Astrocyte of the hippocampus (primary cell): ENCODE measurements at places on chromosomes 12 and 14.

DNA sequence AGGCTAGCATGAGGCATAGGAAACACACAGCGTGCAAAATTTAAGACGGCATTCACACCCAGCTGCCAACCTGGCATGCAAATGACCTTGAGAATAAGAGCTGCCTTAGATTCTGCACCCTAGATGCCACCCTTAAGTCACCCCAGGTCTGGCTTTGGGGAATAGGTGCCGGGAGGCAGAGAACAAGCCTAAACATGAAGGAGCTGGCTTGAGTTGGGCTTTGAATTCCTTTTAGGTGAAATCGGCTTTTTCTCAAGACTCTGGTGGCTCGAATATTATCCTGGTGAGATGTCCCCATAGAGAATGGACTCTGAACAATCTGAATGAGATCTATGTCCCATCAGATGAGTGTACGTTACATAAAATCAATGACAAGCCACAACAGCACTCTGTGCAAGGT is 1090.5 kb downstream of the VRK1 start:
- DNase-seq, result no peak

DNA sequence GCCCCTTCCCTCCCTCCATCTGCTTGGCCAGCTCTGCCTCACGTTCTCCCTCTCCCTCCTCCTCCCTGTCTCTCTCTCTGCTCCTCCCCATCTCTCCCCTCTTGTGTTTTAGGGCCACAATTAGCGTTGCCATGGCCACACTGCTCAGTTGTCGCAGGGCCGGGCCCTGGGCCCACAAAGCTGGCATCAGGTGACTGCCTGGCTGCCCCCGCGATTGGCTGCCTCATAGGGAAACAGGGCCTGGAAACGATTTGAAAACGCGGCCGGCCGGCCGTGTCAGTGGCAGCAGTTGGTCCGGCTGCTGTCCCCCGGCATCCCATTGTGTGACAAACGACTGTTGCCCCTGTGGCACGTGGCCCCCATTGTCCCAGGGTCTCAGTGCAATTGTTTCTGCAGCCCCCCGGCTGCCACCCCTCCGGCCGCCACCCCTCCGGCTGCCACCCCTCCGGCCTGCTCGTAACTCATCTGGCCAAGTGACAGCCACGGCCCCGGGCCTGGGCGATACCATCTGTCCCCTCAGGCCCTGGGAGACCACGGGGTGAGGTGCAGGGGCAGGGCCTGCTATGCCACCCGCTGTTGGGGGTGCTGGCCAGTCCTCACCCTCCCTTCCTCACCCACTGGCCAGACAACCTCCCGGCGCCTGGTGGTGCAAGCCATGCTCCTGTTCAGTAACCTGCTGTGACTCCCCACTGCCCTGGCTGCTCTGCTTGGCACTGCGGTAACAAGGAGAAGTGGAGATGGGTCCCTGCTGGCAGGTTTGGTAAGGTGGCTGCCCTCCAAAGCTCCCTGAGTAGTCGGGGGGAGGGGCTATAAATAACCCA is 17.4 kb downstream of the FOXN4 start:
- peak; percentile 74 for DNase-seq

DNA sequence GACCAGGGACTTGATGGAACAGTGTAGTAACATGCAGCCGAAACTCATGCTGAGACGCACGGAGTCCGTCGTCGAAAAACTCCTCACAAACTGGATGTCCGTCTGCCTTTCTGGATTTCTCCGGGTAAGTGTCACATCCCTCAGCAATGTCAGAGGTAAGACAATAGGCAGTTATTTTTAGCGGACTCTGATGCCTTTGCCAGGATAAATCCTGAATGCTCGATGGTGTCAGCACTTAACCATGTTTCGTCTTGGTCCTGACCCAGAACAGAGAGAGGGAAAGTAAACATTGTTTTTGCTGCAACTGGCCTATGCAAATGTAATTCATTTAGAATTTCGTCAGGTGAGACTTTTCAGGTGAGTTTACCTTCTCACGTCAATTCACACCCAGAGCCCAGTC is 112.3 kb downstream of the PLXNC1 start:
- no peak for DNase-seq

DNA sequence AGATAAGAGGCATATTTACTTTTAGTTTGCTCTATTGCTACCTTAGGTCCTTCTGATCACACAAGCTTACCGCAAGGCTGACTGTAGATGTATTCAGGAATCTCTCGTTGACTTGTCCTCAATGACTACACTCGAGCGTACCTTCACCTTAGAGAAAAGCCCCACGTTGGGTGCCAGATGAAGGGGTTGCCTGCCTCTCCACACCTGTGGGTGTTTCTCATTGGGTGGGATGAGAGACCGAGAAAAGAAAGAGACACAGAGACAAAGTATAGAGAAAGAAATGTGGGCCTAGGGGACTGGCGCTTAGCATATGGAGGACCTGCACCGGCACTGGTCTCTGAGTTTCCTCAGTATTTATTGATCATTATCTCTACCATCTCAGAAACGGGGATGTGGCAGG is 51.8 kb downstream of the ASCL4 start:
- no peak for DNase-seq

GRCh38 chr12:106020736-106021135 is 118.0 kb downstream of the NUAK1 start:
- no peak for DNase-seq

DNA sequence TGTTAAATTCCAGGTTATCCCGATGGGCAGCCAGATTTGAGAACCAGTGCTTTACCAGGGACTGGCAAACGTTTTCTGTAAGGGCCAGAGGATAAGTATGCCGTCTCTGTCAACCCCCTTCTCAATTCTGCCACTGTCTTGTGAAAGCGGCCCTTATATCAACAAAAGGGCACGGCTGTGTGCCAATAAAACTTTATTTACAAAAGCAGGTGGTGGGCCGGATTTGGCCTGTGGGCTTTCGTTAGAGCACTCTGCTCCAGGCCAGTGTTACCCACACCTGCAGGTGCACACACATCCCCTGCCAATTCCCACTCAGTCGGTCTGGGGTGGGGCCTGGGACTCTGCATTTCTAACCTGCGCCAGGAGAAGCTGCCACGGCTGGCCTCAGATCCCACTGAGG is 111.2 kb downstream of the RFLNA start:
- DNase-seq, result no peak

GRCh38 chr14:67487332-67487731 is 1.2 kb downstream of the TMEM229B start:
- DNase-seq, result no peak

DNA sequence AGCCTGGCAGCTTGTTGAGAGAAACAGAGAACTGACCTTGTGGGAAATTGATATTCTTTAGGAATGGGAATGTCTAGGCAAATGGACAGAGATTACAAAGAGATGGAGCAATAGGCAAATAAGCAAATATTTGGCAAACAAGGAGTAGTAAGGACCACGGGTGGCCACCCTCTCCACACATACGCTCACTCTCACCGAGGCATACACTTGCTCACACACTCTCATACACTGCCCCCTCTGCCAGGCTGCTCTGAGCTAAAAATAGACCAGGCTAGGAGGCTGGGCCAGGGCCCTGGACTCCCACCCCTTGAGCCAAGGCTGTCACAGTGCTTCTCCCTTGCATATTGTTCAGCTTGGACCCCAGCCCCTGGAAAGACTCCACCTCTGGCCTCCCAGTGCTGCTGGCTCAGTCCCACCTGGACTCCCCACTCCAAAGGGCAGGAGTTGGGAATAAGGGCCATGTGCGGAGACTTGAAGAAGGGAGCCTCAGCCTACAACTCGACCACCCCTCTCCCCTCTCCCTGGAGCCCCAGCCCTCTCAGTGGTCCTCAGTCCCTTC is 1.1 kb downstream of the PPP1R1A start:
- no peak for DNase-seq

DNA sequence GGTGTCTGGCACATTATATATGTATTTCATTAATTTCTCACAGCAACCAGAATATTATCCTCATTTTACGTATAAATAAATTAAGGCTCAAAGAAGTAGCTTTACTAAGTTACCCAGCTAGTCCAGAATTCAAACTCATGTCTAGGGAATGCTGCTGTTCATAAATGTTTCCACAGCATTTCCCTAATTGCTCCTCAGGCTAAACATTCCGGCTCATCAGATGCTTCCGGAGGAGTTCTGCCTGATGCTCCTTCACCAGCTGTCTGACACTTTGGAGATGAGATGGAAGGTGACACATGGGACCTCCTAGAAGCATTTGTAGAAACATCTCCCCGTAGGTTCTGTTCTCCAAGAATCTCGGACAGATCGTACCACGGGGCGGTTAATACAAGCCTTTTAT is 12.1 kb downstream of the KRT85 start:
- peak; percentile 6 for DNase-seq

GRCh38 chr14:54533100-54533499 is 23.4 kb downstream of the CGRRF1 start:
- DNase-seq, result no peak

GRCh38 chr12:56299308-56299852 is 750 bp downstream of the CS start:
- peak; percentile 8 for DNase-seq

DNA sequence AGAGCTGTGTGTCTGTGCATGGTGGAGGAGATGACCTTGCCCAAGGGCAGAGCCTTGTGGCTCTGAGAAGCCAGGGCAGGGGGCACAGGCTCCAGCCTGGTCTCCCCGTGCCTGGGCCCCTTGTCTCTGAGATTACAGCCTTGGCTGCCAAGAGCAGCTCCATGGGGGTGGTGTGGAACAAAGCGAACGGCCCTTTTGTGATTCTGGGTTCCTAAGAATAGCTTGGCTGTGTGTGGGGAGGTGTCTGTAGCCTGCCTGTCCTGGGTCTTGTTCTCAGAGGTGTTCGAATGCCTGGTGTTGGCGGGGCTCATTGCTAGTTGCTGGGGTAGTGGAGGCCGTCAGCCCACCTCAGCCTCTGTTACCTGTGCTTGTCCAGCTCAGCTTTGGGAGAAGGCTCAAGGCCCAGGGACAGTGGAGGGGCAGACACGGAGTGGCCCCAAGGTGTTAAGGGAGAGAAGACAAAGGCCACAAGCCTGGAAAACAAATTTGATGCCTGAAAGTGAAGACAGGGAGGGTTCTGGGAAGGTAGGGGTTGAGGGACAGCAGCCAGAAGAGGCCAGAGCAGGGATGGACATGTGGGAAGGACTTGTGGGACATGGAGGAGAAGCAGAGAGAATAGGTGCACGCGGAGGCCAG is 7.4 kb upstream of the MYH7 start:
- DNase-seq, result no peak
